ENCODE measurements at places on chromosomes 5 and 9.

- no peak for DNase-seq
Observed at GRCh38 chr9:137035937-137036336, 4.0 kb upstream of the FUT7 start.

GRCh38 chr5:127567026-127567768 is 49.8 kb downstream of the PRRC1 start:
- DNase-seq = no peak

DNA sequence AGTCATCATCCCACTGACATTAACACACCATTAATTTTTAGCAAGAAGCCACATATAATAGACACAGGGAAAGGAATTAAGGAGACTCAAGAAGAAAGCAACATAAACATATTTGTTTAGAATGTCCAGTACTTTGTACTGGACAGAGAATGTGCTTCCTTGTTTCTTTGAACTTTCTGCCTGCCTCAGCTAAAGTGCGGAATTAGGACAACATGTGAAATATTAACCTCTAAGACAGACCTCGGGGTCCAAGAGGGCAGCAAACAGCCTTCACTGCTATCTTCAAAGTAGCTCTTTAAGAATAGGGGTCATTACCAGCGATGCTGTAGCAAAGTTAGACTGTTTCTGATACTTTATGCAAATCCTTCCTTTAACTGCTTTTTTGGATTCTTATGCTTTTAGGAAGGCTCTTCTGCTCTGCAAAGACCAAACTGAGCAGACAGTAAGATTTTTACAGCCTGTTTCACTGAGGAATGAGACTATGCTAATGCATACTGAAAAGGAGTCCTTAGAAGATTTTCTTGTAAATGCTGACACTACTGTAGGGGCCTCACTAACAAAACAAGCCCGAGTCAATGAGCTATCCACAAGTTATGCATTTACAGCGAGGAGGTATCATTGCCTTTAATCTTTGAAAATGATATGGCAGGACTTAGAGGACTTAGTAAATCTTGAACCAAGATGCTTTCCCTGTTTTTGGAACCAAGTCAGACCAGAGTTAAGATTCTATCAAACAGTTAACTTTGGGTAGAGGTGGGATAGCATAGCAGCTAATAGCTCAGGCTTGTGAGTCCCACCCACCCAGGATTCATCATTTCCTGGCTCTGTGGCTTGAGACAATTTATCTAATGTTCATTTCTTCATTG is 23.8 kb downstream of the DAB2 start:
- peak; percentile 40 for DNase-seq

DNA sequence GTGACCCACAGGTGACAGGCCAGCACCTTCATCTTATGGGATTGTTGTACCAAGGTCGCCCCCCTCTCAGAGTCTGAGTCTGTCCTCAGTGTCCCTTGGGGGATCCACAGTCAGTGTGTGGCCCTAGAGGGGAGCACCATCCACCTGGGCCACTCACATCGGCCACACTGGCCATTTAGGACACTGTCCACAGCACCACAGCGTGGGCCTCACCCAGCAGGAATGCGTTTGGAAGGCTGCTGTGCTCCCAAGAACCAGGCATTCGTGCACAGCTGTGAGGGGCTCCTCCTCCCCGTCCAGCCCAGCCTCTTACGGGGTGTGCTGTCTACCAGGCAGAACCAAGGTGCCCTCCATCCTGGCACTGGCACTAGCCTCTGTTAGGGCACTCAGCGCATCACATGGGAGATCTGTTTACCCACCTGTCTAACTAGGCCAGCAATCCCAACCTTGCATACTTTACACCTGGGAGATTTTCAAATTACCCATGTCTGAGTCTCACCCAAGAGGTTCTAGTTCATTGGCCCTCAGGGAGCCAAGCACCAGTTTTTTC is 24.5 kb upstream of the UBE2QL1 start:
- no peak for DNase-seq

DNA sequence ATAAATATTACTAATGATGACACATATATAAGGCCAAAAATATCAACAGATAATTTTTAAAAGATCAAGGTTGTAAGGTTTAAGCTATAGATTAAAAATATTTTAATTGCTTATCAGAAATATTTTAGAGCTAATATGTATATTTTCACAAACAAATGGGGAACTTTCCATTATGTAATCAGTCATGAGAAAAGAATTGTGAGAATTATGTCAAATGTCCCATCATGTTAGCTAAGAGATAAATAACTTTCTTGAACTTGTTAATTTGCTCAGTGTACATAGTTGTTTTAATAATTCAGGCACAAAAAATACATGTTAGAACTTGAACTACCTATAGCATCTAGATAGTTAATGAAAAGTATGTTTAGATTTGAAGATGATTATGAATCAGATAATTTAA is 67.7 kb downstream of the SYK start:
- no peak for DNase-seq

- no peak for DNase-seq
Observed at GRCh38 chr9:134778156-134778555, 102.5 kb upstream of the FCN2 start.

- DNase-seq = no peak
Observed at GRCh38 chr9:68942790-68943189, 71.1 kb downstream of the PRKACG start.

DNA sequence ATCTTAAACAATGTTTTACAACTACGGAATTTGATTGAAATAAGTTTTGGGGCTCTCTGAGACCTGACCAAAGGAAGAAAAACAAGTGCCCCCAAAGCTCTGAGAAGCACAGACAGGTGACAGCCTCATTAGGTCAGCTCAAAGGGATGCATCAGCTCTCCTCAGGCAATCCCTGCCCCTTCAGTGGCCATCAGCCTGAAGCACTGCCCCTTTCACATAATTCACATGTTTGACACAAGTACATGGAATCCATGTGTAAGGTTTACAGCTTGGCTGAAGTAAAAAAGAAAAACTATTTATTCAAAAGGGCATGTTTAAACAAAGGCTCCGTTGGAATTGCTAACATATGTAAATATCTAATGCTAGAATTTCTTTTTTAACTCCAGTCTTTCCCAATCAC is 56.3 kb downstream of the TSSK1B start:
- no peak for DNase-seq

- no peak for DNase-seq
Observed at GRCh38 chr5:165188556-165189175, 1683.2 kb downstream of the MAT2B start.

DNA sequence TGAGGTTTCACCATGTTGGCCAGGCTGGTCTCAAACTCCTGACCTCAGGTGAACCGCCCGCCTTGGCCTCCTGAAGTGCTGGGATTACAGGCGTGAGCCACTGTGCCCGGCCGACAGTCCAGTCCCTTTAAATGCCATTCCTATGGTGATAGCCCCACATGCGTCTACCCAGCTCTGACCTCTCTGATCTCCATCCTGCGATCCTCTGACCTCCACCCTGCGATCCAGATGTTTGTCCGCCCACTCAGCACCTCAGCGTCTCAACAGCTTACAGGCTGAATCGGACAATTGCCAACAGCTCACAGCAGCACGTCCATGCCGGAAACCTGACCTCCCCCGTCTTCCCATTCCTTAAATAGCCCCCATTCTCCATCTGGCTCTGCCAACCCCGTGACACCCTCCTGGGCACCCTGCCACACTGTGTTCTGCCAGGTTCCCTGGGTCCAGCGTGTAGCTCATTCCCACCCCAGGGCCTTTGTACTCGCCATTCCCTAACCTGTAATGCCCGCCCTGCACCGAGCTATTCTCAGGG is 44.0 kb upstream of the RNU6ATAC start:
- DNase-seq = no peak

DNA sequence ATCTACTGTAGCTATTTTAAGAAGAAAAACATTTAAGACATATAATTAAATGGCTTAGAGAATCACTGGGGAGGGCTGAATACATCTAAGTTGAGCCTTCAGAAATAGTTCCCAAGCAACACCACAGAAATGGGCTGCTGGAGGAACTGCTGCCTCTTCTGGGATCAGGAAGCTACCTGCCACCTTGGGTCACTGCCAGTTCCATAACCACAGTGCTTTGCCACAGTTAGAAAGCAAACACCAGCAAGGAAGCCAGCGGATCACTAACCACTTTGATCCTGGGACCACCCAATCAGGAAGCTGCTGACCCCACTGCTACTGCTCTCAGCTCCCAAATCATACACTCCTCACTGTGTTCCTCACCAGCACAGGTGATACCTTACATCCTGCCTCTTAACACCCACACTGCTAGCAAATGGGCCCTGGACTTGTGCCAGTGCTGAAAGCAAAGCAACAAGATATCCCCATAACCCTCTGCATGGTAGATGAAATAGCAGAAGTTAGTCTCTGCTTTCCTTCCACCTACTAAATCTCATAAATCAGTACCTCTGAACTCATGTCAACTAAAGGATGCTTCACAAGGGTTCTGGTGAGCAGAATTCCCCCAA is 346.9 kb downstream of the DEPDC1B start:
- DNase-seq = no peak

- DNase-seq = no peak
Observed at GRCh38 chr9:73143711-73144328, 7.8 kb upstream of the ANXA1 start.

- no peak for DNase-seq
Observed at GRCh38 chr5:147856801-147857200, 21.7 kb upstream of the SCGB3A2 start.

DNA sequence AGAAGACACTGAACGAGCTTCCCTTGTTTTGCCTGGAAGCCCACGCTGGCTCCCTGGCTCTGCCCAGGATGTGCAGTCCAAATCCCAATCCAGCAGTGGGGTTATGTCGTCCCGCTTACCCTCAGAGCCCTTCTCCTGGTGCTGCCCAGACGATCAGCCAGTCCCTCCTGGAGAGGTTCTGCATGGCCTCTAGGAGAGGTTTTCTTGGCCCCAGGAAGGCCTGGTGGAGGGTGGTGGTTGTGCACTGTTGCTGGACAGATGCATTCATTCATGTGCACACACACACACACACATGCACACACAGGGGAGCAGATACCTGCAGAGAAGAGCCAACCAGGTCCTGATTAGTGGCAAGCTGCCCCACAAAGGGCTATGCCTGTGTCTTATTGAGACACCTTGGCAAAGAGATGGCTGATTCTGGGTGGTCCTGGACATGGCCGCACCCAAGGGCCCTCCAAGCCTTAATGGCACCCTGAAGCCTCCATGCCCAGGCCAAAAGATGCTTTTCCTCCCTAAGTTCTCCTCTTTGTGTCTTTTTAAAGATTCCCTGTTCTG is 10.5 kb upstream of the OLFM1 start:
- DNase-seq = no peak

DNA sequence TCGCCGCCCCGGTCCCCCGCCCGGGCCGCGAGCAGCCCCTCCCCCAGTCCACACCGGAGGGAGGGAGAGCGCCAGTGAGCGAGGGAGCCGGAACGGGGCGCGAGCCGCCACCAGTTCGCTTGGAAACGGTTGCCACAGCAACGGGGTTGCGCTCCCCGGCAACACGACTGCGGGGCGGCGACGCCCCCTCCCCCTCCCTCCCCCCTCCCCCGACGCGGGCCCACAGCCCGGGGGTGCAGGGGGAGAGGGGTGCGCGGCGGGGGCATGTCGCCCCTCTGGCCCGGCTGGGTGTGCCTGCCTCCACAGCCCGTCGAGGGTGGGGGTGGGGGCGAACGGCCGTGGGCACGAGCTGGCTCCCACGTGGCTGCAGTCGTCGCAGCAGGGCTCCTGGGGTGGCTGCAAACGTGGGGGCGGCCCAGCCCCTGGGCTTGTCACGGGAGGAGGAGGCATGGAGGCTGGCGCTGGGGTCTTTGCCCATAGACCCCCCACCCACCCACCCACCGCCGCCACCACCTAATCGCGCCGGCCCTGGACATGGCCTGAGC is 524 bp downstream of the PRR7 start:
- DNase-seq = no peak

GRCh38 chr9:127569886-127570401 is 42.1 kb upstream of the STXBP1 start:
- DNase-seq = no peak

DNA sequence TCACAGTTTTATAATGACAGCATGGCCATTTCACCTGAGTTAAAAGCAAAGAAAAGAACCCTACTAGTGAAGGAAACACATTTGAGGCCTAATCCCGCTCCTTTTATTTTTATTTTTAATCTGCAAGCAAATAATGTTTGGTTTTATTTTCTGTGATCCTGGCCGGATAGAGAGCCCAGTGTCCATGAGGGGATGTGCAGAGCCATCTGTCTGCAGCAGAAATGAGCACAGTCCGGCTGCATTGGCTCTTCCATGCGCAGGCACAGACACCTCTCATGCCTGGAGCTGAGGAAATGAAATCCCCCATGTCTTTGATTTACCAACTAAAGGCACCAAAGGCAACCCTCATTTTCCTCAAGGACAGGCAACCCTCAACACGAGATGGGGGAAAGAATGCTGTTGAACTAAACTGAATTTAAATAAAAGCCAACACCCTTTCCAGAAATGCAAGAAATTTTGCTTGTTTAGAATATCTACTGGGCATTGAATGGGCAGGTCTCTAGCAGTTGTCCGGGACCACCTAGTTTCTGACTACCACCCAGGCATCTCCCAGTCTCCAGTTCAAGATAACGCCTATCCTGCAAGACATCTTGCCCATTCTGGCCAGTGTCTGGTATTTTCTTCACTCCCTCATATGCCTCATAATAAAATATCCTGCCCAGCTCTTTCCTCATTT is 47.9 kb upstream of the SEMA6A start:
- DNase-seq = no peak

DNA sequence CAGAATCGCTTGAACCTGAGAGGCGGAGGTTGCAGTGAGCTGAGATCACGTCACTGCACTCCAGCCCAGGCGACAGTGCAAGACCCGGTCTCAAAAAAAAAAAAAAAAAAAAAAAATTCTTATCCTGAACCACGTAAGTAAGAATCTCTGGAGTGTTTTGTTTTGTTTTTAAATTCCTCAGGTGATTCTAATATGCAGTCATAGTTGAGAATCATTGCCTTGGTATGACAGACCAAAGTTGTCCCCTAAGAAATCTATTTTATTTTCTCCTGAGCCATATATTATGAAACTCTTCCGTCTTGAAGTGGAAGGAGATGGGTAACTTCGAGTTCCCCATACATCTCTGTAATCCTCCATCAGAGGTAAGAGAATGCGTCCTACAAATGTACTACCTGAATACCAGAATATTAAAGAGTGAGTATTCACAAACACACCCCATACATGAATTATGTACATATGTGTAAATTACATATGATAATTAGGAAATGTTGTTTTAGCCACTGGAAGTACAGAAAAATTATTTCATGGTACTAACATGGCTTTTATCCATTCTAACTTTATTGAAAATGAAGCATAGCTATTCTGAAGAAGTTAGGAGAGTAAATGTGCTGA is 26.7 kb upstream of the SVEP1 start:
- DNase-seq = no peak

- no peak for DNase-seq
Observed at GRCh38 chr9:89926167-89926566, 321.4 kb downstream of the GADD45G start.

- no peak for DNase-seq
Observed at GRCh38 chr5:143946837-143947236, 134.9 kb downstream of the HMHB1 start.

GRCh38 chr5:15368835-15369234 is 131.1 kb upstream of the FBXL7 start:
- no peak for DNase-seq

DNA sequence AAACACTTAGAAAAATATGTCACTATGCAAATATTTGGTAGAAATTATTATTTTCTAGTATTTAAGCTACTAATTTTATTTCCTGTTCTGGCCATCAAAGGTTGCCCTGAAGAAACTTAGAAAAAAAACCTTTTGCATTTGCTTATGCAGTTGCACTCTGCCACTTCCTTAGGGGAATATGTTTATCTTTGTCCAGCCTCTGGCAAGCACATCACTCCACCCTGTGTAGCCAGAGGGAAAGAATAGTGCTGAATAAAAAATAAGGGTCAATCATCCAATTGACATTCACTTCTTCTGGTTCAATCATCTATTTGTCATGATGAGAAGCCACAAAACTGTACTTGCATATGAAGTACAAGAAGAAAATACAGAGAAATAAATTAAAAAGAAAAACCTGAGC is 72.8 kb downstream of the CETN3 start:
- no peak for DNase-seq
